ENCODE measurements at places on chromosomes 1 and 21.

DNA sequence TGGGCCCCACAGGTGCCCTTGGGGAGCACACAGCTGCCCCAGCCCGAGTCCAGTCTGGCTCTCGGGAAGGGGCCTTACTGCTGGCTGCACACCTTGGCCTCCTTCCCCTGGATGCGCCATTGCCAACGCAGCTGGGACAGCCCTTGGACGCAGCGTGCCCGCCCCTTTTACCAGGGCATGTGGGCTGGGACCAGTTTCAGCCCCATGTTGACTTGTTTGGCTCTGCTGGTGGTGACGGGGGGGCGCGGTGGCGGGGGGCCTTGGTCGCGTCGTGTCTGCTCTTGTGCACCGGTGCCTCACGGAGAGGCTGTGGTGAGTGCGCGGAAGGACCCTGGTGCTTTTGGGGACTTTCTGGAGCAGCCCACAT lies 19.6 kb downstream of the SKI start:
- no peak for DNase-seq

GRCh38 chr1:17791055-17791390 lies 35.9 kb downstream of the ACTL8 start:
- DNase-seq = no peak

- no peak for DNase-seq
Observed at GRCh38 chr1:44895919-44896734, 53.1 kb upstream of the PTCH2 start.

DNA sequence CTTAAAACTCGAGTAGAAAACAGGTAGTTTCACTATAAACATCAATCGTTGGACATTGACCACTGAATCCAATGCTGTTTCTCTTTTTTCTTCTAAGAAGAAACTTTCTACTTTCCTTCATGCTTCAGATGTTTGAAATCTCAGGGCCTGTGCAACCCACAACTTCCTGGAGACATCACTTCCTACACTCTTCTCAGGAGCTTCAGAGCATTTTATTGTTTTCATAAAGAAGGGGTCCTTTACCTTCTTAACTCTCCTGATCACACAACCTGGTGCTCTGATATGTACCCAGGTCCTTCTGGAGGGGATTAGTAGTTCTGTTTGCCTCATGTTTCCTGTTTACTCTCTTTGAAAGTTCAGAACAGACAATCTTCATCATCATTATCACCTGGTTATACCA lies 113.0 kb upstream of the VAV3 start:
- DNase-seq = no peak

- peak; percentile 64 for DNase-seq
Observed at GRCh38 chr1:206738370-206739366, 31.9 kb upstream of the IL19 start.
